ENCODE measurements at places on chromosomes 4 and X.
A peak's percentile ranks its signal among the peaks of the same experiment; 100 is the strongest.

DNA sequence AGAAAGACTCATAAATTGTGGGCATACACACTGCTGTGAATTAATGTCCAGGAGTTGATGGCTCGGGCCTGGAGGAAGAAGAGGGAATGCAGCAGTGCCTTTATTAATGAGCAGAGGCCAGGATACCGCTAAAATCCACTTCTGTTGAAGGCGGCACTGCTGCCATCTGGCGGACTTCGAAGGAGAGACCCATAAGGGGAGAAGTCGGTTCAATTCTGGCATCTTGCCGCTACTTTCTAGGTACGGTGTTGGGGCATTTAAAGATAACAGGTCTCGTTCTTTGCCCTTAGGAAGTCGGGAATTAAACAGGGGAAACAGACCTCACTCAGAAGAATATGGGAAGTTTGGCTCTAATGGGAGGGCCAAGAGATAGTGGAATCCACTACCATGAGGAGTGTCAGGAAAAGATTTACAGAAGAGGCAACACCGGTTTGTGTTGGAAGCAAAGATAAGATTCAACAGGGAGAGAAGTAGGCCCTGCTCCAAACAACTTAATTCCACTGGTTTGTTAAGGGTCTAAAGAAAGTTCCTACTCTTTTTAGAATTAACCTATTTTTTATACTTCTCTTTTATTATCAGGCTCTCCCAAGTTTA is 133.6 kb upstream of the GIMD1 start:
- DNase-seq = peak; percentile 2

DNA sequence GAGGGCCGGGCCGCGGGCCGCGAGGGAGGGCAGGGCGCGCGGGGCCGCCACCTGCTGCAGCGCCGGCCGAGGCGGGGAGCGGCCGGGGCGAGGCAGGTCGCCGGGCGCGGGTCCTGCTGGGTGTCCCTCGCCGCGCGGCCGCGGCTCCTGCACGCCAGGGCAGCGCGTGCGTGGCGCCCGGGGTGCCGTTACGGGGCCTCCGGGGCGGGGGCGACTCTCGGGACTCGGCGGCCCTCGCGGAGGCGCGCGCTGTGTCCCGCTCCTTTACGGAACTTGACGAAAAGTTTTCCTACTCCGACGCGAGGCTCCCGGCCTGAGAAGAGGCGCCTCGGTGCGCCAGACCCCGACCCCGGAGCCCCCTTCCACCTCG is 329 bp downstream of the TBC1D14 start:
- DNase-seq = peak; percentile 20

DNA sequence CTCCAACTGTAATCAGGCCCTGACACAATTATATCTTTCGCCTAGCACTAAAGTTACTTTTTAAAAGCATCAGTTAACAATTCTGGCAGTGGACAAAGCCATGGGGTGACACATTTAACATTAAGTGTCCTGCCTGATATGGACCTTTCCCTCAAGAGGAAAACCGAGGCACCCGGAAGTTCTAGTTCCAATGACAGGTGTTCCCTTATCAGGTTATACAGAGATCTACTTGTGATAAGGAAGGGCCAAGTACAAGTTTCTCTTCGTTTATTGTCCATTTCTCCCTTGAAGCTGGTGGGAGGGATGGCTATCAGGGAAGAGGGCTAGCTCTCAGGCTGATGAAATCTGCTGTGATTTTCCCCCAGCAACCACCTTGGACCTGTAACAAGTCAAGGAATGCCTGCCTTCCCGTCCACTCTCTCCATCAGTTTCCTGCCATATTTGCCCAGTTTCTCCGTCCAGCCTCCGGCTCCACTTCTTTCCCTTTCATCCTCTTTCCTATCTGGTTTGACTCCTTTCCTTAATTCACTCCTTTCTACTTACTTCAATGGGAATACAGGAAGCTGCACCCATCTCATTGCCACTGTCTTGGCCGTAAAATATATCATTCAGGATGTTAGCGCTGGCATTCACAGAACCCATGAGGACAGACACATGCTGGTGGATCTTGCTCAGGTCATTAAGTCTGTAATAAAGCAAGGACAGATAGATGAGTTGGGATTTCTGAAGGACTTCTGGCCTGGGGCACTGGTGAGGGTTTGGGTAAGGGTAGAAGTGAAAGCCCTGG is 95.0 kb downstream of the DGKK start:
- DNase-seq = no peak

- DNase-seq = no peak
Observed at GRCh38 chr4:169975838-169976796, 50.1 kb downstream of the MFAP3L start.

GRCh38 chrX:38626296-38626695 is 65.0 kb downstream of the TSPAN7 start:
- DNase-seq = no peak

GRCh38 chr4:60948008-60948407 is 252.1 kb upstream of the ADGRL3 start:
- DNase-seq = no peak

- no peak for DNase-seq
Observed at GRCh38 chr4:6924361-6924779, 14.7 kb downstream of the TBC1D14 start.

DNA sequence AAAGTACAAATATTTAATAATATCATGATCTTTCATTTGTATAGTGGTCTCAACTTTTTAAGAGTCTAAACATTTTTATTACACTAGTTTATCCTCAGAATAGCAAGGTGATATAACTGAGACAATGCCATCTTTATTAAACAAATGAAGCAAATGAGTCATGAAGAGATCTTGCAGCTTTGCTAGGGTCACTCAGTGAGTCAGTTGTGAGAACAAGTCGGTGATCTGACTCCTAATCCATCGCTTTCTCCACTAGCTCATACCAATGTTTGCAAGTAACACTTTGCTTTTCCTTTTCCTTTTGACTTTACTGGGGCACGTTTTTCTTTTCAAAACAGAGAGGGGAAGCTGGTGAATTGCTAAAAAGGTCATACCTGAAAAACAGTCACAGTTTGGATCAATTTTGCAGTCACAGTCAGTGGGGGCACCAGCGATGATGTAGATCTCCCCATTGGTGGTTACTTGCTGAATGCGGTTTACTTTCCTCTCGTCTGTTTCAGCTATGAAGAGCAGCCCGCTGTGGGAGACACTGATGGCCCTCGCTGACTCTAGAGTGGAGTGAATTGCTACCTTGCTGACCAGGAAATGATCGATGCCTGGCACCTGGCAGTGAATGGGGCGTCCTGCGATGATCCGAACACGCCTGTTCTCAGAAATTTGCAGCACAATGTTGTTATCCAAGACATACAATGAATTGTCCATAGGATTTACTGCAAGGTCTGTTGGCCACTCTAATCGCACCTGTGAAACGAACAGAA is 75.7 kb downstream of the SH2D1A start:
- no peak for DNase-seq

- no peak for DNase-seq
Observed at GRCh38 chr4:31104577-31104976, 384.4 kb downstream of the PCDH7 start.

DNA sequence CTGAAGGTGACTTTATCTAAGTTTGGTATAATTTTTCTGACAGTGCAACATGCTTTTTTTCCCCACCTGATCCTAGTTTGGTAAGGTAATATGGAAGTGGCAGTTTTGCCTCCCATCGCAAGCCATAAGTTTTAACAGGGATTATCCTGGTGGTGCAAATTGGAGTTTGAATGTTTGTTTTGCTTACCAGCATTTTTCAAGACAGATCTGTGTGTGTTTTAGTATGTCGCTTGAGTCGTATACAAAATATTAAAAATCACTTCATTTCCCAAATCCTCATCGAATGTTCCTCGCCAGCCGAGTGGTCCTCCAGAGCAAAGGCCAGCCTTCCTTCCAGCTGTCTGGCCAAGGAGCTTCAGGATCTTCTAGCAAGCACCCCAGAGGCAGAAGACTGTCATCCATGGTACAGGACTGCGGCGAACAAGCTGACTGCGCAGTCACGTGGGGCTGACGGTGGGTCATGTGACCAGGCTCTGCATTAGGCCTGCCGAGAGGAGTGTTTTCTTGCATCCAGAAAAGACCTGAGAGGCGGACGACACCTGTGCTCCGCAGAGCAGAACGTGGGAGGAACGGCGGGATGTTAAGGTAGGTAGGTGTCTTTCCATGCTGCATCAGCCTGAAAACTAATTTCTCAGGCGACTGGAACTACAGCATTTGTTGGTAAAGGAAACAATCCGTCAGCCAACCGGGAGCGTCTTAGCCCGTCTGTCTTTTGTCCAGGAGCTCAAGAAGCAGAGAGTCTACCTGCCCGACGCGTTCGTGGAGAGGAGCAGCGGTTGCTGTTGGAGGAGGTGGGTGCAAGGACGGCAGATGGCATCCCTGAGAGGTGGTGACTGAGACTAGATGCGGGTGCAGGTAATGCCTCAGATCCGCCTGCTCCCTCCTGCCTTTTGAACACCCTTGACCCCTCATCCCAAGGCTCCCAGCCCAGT is at the start of gene GPRASP3:
TSS of gene GPRASP3 (plus strand) at position 507 of the 932 bp plus-strand sequence. CDS start 28,253 bp downstream, outside the sequence.
- peak; percentile 58 for DNase-seq

GRCh38 chr4:150038335-150039076 is 39.7 kb upstream of the DCLK2 start:
- DNase-seq = no peak

Measured in T-helper 9 cell (primary cell).